Stimulated activated CD4-positive, alpha-beta T cell treated with anti-CD3 and anti-CD28 coated beads, Interleukin-12 subunit alpha, Interleukin-12 subunit beta, amount 100 ng/mL, for 24 hours (primary cell): ENCODE measurements at places on chromosomes 5 and 9.

- DNase-seq = no peak
These were observed 28.4 kb downstream of the SEMA6A start for GRCh38 chr5:116546033-116546742.

- DNase-seq = no peak
These were observed 1944.6 kb downstream of the EFNA5 start for GRCh38 chr5:105726093-105726492.

DNA sequence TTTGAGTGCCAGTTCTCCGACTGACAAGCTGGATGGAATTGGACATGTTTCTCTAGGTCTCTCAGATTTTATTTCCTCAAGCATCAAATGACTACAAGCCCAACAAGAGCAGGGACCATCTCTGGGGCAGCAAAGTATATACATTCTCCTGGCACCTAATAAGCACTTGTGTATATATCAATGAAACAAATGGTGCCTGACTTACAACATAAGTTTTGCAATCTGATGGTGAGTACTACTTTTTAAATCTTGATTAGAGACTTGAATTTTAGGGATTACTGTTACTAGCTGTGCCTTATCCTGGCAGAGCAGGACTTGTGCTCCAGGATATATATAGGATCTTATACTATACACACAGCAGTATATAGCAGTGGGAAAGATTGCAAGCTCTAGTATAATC is 8.8 kb upstream of the ABLIM3 start:
- no peak for DNase-seq

DNA sequence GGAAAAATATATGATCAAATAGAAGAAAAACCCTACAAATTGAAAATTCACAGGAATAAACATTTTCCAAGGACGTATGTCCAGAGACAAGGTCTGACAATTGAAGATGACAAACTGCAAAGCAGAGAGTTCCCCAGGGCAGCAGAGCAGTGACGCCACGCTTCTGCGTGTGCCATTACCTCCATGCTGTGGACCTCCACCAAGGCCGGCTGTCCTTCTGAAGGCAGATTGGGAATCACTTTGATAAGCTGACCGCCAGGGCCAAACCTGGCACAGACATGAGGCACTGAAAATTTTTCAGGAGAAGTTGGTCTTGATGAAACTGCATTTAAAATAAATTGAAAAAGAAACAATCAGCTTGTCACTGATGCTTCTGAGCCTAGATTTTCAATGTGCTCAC is 18.6 kb downstream of the SEC16A start:
- DNase-seq = no peak

DNA sequence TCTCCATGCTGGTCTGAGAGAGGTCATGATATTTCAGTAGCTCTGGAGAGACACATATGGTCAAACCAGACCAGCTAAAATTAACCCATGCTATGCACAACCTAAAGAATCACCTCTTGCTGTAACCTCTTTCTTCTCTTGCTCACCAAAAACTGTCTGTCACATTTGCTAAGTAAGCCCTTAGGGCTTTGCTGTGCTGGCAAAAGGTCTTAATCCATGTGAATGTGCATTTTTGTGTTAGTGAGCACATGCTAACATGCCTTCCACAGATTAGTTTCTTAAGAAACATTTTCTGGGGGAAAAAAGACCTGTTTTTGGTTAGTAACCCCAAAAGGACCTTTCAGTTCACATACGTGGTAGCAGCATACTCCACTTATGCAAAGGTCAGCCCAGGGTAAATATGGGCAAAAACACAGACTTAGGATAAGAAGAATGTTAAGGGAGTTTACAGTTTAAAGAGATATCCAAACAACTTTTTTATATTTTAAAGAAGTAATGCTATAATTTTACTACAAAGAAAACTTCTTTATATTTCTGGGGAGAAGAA is 124.2 kb upstream of the CCDC152 start:
- no peak for DNase-seq

DNA sequence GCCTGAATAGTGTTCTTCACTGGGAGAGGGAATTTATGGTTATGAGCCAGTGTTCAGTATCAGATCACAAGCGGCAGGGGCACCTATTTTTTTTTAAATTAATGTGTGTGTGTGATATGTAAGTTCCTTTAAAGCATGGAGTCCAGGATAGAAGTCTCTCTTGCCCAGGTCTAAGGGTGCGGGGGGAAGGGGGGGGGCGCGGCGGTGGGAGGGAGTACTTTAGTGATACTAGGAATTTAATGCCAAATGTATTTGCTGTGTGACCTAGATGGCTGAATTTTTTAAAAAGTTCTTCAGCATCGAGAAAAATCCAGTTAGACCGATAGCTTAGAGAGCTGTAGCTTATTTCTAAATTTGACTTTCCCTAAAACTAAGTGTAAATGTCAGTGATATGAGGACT is 1.5 kb upstream of the FCHO2 start:
- DNase-seq = no peak
